Esophagus muscularis mucosa (tissue), 4 donors: ENCODE measurements at places on chromosomes 6 and 20.

GRCh38 chr6:117564681-117565080 is 37.6 kb downstream of the GOPC start:
- DNase-seq = no peak

DNA sequence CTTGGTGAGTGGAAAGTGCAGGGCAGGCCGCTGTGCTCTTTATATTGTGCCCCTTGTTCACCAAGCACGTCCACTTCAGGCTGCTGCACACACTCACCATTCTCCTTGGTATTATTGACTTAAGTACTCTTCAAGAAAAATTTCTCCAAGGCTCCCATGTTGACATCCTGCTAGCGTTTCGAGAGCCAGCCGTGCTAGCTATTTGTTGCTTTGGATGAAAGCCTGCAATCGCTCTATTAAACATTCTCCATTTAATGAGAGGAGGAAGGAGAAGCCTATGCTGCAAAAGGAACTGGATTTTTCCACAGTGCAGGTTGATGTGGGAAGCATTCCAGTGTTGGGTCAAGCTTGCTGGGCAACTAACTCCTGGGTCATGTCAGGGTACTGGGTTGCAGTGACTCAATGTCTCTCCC is 113.5 kb downstream of the CD83 start:
- DNase-seq = no peak

DNA sequence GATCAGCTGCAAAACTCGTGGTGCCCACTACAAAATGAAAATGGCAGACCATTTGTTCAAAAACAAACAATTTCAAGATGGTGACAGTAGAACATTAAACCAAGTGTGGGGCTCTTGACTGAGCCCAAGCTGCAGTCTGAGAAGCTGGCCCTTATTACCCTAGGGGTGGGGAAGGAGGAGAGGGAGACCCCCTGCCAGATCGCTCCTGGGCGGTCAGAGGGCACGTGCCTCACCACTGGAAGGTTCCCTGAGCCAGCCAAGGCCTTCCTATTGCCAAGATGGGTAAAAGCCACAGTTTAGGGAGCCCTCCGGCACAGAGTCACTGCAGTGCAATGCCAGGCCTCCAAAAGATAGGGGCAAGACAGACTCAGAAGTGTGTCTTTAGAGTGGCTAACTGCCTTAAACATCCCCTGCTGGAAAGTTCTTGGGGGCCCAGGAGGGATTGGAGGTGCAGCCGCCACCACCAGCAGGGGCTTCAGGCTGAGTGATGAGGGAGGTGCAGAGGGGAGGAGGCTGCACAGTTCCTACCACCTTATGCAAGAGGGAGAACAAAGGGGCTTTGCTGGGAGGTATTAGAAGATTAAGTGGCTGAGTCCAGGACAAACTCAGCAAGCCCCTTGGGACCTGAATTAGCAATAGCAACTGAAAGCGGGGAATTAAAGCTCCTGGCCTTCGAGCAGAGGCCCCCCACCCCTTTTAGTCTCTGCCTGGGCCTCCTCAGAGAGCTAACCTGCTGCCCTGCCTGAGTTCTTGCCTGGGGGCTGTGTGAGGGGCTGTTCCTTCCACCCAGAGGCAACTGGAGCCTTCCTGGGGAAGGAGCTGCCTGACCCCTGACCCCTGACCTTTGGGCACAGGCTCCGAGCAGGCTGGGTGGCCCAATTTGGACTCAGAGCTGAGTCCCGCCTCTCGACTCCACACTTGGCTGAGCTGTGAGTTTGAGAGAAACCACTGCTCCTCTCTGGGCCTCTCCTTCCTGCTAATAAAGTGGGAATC is 88.4 kb downstream of the VEGFA start:
- no peak for DNase-seq

- no peak for DNase-seq
Measured at GRCh38 chr6:104771258-104771832, 88.4 kb downstream of the HACE1 start.

DNA sequence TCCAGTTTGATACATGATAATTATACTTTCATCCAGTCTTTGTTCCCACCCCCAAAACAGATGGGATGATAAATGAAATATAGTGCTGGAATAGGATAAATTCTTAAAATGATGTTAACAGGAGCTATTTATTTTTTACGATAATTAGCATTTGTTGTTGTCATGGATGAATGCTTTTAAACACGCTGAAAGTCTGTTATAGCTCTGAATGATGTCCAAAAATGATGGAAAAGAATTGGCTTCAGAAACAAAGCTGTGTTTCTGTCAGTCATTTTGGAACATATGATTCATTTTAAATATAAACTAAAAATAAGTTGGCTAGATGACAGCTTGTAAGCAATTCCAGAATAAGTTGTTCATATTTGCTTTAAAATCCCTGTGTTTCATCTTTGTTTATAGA is 237.4 kb downstream of the GRIK2 start:
- no peak for DNase-seq

GRCh38 chr20:41599699-41600104 is 18.5 kb downstream of the CHD6 start:
- no peak for DNase-seq

DNA sequence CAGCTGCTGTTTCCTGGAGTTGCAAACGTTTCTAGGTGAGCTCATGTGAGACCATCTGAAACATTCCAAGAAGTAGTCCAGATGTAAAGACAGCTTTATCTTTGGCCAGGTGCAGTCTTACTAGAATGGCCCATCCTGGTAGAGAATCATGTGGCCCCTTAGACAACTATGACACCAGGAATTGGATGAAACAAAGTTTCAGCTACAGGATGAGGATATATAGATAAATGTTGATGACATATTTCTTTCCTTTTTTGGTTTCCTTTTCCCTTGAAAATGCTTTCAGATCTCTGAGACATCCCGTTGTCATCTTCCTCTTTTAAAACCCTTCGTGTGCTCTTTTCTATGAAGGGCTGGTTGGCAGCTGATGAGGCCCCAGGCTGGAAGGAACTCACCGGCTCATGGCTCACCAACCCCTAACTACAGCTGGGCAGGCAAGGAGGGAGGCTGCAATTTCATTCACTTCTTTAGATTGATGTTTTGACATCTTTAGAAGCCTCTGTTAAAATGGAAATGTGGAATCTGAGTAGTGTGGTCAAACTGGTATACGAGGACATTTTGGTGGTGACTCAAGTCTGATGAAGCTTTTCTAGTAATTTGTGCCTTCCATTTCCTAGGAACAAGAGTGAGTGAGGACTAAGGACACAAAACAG is 167.9 kb upstream of the TNFAIP3 start:
- DNase-seq = peak; percentile 90
